ENCODE measurements at places on chromosomes 6 and 20.

- no peak for DNase-seq
Measured at GRCh38 chr6:143200167-143200770, 139.6 kb downstream of the AIG1 start.

- DNase-seq: no peak
Measured at GRCh38 chr20:30949761-30950160, 307.7 kb upstream of the DEFB115 start.

DNA sequence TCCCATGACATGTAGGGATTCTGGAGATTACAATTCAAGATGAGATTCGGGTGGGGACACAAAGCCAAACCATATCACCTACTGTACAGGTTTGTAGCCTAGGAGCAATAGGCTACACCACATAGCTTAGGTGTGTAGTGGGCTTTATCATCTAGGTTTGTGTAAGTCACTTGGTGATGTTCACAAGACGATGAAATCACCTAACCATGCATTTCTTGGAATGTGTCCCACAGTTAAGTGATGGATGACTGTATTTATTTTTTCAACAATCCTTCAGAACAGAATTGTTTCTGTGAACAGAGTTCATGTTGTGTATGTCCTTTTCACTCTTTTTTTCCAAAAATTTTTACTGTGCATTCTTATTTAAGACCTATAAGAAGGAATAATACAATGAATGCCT, 76.1 kb downstream of the DTD1 start:
- no peak for DNase-seq

DNA sequence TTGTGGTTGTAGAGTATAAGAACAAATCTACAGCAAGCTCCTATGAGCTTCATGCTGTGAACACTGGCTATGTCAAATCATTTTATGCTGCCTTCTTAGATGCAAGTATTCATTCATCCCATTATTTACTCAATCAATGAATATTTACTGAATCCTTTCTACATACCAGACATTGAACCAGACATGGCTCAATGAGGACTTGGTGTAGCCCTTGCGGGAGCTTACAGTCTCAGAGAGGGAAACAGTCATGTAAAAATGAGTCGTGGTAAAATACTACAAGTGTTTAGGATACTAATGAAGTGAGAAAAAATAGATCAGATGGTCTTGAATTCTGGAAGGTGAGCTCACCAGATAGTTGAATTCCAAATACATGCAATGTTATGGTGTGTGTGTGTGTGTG, 44.8 kb upstream of the ENPP1 start:
- no peak for DNase-seq

DNA sequence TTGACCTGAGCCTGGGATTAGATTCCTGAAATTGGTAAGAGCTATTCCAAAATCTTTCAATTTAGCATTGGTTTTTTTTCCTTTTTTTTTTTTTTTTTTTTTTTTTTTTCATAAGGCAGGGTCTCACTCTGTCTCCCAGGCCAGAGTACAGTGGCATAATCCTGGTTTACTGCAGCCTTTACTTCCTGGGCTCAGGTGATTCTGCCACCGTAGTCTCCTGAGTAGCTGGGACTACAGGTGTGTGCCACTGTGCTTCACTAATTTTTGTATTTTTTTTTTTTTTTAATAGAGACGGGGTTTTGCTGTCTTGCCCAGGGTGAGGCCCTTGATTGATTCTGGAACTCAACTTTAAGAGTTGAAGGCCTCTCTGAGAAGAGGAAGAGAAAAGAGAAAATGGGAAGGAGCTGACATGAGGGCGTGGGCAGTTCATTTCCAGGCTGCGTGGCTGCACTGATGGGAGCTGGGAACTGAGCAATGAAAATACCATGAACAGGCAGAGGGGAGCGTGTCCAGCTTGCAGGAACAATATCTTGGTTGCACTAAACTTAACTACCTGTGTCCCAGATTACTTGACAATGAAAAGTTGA, 24.6 kb downstream of the KDM1B start:
- no peak for DNase-seq

DNA sequence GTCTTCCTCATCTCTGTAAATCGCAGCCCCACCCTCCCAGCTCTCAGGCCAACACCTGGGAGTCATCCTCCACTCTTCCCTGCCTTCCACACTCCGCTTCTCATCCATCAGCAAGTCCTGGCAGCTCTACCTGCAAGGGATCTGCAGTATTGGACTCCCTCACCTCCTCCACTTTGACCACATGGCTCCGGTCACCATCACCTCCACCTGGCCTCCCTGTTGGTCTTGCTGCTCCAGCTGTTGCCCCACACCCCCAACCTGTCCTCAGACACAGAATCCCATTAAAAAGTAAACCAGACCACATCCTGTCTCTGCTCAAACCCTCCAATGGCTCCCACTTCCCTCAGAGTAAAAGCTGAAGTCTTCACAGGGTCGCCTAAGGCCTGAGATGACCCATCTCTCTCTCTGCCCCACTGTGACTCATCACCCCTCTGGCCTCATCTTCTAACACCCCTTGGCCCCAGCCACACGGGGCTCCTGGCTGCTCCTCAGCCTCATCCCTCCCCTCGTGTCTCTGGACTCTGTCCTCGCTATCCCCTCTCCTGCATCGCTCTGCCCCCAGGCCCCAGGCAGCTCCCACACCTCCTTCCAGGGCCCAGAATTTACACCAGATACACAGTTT, 185.1 kb upstream of the SULF2 start:
- peak; percentile 13 for DNase-seq

- no peak for DNase-seq
Measured at GRCh38 chr20:32527447-32528055, 57.6 kb downstream of the NOL4L start.

DNA sequence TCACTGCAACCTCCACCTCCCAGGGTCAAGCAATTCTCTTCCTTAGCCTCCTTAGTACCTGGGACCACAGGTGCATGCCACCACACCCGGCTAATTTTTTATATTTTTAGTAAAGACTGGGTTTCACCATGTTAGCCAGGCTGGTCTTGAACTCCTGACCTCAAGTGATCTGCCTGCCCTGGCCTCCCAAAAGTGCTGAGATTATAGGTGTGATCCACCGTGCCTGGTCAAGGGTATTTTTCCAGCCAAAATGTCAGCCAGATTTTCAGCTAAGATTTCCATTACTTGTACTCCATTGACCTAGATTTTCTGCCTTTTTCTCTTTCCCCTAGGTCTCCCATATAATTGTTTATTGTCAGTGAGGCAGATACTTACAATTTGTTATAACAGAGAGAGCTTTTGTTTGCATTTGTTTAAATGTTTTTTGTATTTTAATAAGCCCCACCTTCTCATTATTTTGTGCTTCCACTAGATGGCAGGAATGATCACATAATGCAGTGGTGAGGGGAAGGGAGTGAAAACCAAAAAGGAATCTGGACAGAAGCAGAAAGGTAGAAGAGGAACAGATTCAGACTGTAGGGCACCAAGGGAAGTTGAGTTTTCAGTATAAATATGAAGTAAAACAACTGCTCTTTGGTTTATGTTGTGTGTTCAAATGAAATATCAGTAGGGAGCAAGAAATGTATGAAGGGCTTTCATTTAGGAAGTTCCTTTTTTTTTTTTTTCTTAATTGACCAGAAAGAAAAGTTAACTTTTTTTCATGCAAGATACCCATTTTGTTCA, 29.7 kb downstream of the RPF2 start:
- DNase-seq: peak; percentile 68

- no peak for DNase-seq
Measured at GRCh38 chr6:73329201-73329600, 24.9 kb downstream of the DPPA5 start.

DNA sequence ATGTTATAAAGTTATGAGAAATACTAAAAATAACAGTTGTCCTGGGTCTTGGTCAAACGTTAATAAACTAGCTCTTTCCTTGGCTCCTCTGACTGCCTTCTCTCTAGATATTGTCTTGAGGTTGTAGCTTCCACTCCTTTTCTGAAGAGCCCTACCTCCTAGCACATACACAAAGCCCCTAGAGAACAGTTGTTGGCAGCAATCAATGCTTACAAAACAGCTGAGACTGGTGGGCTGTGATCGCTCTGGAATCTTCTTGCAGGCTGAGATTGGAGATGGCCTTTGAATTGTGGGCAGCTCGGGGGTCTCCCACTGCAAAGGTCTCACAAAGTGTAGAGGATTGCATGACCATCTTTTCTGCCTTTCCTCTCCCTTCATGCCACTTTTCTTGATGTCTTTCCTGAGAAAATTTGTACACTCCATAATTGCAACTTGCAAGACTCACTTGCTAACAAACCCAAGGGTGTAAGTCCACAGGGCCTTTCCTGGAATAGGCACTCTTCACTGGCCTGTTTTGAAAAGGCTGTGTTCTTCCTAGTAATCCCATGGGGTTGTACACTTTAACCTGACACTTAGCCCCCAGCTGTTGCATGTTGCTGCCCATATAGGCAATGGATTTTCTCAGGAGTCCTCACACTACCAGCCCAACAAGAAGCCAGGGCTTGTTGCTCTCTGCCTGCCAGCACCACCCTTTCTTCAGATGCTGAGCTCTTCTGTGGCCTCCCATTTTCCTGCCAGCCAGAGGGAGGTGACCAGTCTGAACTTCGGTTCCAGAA, 99.9 kb downstream of the TCP11 start:
- no peak for DNase-seq

DNA sequence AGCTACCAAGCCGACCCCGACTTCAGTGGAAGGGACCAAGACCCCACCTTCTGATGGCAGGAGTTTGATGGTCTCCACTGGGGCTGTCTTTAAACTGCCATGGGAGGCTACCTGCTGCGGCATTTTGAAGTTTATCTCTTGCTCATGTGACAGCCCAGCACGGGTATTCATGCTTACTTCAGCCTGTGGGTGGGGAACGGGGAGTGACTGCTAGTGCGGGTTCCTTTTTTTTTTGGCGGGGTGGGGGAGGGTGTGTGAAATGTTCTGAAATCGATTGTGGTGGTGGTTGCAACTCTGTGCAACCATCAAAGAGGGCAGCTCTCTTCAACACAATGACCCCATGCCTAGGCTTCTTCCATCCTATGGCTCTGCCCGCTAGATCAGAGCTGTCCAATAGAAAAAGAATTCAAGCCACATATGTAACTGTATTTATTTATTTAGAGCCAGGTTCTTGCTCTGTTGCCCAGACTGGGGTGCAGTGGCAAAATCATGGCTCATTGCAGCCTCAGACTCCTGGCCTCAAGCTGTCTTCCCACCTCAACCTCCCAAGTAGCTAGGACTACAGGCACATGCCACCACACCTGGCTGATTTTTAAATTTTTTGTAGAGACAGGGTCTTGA, 53.7 kb downstream of the PPP1R16B start:
- DNase-seq: no peak

GRCh38 chr6:157099912-157100593, 223.3 kb downstream of the TMEM242 start:
- DNase-seq: no peak

DNA sequence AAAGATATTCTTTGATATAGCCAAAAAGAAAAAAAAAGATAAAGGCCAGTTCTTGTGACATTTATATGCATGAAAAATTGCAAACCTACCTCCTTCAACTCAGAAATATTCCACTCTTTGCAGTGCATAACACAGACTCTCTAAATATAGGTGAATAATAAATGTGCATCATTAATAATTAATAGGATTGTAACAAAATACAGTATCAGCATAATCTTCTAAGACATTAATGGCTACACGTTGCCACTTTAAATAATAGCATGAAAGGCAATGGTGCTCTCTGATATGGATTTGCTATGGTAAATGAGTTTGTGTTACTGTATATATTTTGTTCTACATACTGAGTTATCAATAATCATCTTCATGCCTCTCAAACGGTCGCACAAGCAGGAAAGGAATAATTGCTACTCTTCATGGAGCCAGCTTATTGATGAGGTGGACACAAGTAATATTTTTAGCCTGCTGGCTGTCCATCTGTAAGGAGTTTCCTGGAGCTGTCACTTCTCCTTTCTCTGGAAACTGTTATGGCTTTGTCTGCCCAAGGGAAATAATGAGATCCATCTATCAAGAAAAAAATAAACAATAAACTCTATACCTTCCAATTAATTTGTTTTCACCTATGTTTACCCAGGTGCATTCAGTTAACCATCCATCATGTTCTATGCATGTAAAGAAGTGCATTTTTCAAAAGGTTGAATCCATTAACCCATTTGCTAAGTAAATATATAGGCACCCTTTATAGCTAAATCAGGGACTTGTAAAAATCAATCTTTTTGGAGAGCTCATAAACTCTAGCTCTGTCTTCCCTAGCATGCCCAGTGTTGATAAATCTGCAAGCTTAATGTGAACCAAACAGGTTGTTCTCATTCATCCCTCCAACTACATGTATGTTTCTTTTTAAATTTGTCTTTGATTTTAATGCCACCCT, 253.0 kb downstream of the NKAIN2 start:
- no peak for DNase-seq

DNA sequence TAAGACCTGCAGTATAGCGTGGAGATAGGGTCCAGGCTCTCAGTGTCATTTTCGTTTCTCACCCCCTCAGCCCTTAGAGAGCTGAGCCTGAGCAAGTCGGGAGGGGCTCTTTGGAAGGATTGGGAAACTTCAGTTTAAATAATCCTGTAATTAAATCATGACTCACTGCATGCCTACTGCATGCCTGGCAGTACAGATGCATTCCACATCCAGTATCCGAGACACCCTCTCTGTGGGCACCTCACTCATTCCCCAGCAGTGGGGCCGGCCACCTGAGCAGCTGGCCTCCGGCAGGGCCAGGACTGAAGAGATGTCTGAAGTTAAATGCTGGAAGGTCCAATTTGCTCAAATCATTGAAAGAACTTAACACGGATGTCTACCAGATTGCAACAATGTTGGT, 316.6 kb downstream of the THBS2 start:
- peak; percentile 67 for DNase-seq

DNA sequence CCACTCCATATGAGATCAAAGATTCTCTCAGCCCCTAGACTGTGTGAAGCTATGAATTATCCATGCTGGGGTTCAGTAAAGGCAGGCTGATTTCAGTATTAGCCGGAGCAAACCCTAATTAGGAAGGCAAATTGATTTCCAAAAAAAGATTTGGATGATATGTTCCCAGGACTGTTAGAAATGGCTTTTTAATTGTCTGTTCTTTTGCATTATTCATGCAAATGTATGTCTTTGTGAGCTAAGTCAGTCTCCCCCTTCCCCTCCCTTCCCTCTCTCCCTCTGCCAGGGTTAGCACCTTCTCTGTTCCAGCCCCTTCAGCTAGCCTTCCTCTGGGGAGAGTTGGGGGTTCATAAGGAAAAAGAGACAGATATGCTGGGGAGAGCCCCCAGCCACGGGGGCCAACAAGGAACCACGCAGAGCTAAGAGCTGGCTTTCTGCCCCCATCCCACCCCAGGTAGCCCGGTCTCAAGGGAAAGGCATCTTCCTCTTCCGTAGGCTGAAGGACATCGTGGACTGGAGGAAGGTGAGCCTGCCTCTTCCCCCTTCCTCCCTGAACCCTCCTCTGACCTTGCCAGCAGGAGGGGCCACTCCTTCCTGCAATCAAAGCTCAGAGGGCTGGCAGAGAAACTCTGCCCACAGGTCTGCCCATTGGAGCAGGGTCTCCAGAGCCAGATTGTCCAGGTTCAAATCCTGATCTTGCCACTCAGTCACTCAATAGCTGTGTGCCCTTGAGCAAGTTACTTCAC, 32.3 kb downstream of the PDRG1 start:
- no peak for DNase-seq

GRCh38 chr20:40959325-40960092, 69.1 kb upstream of the TOP1 start:
- DNase-seq: no peak

Data from AG08395 (cell line).